ENCODE measurements at places on chromosomes 2 and 18.

GRCh38 chr2:217990791-217991465 lies 11.9 kb downstream of the TNS1 start:
- DNase-seq, result no peak

- no peak for DNase-seq
Measured at GRCh38 chr2:71849111-71849510, 298.6 kb downstream of the CYP26B1 start.

DNA sequence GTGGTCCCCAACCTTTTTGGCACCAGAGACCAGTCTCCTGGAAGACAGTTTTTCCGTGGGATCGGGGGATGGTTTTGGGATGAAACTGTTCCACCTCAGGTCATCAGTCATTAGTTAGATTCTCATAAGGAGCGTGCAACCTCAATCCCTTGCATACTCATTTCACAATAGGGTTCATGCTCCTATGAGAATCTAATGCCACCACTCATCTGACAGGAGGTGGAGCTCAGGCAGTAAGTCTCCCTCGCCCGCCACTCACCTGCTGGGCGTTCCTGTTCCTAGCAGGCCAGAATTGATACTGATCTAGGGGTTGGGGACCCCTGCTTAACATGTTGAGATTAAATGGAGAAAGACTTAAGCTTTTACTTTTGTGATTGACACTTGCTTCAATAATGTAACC lies 9.9 kb downstream of the NABP1 start:
- no peak for DNase-seq

DNA sequence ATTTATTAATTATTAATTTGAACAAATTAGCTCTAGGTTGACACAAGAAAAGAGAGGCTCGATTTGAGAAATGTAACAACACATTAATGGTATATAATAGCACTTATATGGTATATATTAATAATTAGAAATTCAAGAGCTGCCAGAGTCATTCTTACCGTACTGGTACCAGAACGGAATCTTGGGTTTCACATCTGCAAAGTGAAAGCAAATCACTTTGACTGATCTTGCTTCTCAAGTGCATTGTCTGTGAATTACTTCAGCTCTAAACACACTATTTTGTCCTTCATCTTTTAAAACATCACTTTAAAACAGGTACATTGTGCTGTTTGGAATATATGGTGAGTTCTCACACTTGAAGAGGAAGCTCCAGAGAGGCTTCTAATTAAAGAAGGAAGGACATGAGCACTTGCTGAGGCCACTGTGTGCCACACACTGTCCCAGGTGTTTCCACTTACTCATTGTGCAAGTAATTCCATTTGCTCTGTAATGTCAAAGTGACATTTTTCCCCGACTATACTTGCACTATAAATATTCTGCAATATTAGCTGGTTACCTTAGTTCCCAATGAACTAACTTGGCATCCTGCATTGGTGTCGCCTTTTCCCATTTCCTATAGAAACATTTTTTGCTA lies 85.8 kb downstream of the PLA2R1 start:
- DNase-seq, result no peak

DNA sequence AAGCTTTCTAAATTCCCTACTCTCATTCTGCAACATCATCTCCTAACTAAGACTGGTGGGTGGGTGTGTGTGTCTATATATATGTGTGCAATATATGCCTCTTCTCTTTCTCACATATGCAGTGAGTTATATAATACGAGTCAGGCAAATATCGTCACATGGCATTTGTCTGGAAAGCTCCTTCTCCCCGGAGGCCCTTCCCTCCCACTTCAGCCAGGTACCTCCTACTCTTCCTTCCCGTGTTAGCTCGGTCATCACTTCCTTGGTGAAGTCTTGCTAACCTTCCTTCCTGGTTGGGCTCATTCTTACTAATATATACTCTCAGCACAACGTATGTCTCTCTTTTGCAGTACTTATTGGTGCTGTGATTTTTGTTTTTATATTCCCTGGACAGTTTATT lies 66.4 kb upstream of the NCK2 start:
- DNase-seq, result no peak

DNA sequence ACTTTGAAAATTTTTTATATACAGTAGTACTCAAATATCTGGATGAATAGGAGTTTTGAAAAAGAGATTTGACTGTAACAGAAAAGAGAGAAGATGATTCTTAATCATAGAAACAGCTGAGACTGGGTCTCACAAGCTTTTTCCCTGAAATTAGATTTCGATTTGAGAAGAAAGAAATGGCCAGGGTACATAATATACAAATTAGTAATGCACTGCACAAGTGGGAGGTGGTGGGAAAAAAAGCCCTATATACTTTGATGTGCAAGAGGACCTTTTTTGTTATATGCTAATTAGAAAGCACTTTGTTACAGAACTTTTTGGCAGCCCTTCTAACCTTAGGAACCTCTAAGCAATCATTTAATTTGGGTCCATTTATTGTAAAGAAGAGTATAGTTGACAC lies 62.9 kb downstream of the EML4 start:
- no peak for DNase-seq

GRCh38 chr2:233343171-233343705 lies 11.1 kb upstream of the DGKD start:
- DNase-seq, result no peak

All from amygdala (tissue), 56 donors.